ENCODE measurements at places on chromosomes 11 and 22. TPM values are rescaled to one million over a fixed set of nuclear protein-coding genes. Genes with fewer than 3 reads are reported as not detected.

- DNase-seq: no peak
Measured at GRCh38 chr11:64020976-64021756, 14.6 kb upstream of the FLRT1 start.

- no peak for DNase-seq
Measured at GRCh38 chr22:24367841-24368240, 59.6 kb upstream of the ADORA2A start.

GRCh38 chr22:28783786-28784671, 11.5 kb downstream of the CCDC117 start:
- DNase-seq: no peak

- no peak for DNase-seq
Measured at GRCh38 chr22:27450448-27450847, 351.1 kb downstream of the MN1 start.

- no peak for DNase-seq
Measured at GRCh38 chr22:34604312-34604711, 461.6 kb upstream of the ISX start.

- no peak for DNase-seq
Measured at GRCh38 chr11:29019960-29020683, 911.9 kb downstream of the METTL15 start.

DNA sequence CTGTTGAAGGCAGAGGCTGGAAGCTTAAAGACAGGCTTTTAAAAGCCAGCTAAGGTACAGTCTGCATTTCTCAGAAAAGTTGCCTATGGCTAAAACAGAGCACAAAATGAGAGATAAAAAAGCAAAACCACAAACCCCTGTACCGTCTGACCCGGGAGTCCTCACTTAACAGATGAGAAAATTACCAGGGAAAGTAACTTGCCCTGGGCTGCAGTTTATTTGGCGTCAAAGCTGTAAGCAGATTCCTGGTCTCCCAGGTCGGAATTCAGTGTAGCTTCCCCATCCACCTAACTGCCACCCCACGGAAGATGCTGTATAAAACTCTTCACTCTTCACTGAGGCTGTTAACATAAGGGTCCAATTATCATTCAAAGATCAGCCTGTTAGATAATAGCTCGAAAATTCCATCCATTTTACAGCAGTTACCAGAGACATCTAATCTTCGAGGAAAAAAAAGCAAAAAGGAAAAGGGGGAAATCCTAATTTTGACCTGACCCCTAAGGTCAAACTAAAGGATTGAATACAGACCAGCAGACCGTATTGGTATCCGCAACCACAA, 1.5 kb downstream of the TCF20 start:
- no peak for DNase-seq

DNA sequence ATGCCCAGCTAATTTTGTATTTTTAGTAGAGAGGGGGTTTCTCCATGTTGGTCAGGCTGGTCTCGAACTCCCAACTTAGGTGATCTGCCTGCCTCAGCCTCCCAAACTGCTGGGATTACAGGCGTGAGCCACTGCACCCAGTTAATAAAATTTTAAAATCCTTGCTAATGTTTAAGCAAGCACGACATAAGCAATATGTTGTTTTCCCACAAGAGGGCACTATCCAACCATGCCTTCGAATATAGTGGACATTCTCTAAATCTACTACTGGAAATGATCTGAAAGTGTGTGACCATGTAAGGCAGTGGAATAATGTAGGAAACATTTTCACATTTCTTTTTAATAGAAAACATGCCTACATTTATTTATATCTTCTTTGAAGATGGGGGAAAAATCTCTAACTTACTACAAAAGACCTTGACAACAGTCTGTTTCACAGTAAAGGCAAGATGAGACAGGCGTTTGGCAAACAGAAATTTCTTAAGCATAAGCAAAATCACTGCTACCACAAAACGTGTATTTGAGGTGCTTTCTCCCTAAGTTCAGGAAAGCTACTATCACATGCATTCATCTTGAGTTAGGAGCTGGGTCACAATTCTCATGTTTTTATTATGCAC, 38.2 kb downstream of the PITPNB start:
- DNase-seq: no peak

Gene USH1C
- 0.72 TPM for total RNA-seq

Gene RTN4RL2
- total RNA-seq: 0.57 TPM

Gene FOLR1
- total RNA-seq: not detected

Gene OR4C45
- not detected for total RNA-seq
